ENCODE measurements at places on chromosomes 4 and X. TPM values are rescaled to one million over a fixed set of nuclear protein-coding genes. Genes with fewer than 3 reads are reported as not detected.

- no peak overlapping the region for H3K27ac ChIP-seq
- no peaks in the 10 kb centered on the region for H3K36me3 ChIP-seq
- no peaks in the 10 kb centered on the region for H3K27me3 ChIP-seq
- no peaks in the 10 kb centered on the region for H3K4me1 ChIP-seq
These were observed 377.9 kb upstream of the EMCN start for GRCh38 chr4:100895556-100896197.

DNA sequence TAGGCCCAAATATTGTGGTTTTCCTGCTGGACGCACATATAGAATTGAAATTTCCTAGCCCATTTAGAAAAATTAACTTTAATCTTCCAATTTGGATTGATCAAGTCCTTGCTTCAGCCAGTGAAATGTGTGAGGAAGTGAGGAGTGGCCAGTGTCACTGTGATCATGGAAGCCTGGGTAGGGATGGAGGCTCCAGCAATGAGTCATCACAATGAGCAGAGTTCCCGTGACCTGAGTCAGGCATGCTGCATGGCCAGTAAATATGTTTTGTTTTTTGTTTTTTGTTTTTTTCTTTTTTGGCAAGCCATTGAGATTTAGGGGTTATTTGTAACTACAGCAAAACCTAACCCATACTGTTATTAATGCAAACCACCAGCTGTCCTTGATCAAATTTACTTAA, 52.1 kb downstream of the IDS start:
- H3K4me1 ChIP-seq, result peaks cover 7% of the 10 kb centered on the region
- DNase-seq, result peak; percentile 18

DNA sequence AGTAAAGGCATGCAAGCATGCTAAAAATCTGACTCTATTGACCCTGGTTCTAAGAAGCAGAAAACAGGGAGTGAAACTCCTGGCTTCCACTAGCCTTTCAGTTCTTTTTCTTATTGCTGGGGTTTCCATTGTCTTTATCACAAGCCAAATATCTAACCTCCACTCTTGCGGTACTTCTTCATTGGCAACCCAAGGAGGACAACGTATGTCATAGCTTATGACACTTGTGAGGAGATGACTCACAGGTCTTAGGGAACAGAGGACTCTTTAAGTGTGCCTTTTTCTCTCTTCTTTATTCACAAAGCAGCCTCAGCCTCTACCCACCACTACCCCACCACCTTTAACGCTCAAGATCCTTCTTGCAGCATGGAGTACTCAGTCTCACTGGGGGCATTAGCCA, 124.2 kb downstream of the GUCY2F start:
- no peaks in the 10 kb centered on the region for H3K4me1 ChIP-seq
- H3K4me3 ChIP-seq, result no peak overlapping the region
- DNase-seq, result no peak
- H3K27ac ChIP-seq, result no peak overlapping the region
- H3K36me3 ChIP-seq, result no peaks in the 10 kb centered on the region

DNA sequence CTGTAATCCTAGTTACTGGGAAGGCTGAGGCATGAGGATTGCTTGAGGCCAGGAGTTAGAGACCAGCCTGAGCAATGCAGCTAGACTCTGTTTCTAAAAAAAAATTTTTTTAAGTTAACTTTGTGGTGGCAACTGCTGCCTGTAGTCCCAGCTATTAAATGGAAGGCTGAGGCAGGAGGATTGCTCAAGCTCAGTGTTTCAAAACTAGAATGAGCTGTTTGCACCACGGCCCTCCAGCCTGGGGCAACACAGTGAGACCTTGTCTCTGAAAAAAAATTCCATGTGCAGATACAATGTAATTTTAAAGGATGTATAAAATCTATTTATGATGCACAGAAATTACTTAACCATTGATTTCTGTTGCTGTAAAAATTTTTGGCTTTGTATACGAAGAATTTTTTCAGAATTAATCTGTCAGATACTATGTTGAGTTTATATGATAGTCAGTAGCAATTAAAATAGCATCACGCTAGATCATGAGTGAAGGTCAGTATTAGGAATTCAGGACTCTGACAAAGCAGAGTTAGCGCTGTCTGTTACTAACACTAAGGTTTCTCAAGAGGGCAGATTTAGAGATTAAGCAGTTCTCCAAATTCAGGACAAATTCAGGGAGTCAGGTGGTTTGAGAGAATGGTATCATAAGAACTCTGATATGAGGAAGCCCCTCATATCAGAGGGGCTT, 8.3 kb upstream of the AGA start:
- no peak overlapping the region for H3K27ac ChIP-seq
- H3K36me3 ChIP-seq, result no peaks in the 10 kb centered on the region
- H3K4me3 ChIP-seq, result no peak overlapping the region

DNA sequence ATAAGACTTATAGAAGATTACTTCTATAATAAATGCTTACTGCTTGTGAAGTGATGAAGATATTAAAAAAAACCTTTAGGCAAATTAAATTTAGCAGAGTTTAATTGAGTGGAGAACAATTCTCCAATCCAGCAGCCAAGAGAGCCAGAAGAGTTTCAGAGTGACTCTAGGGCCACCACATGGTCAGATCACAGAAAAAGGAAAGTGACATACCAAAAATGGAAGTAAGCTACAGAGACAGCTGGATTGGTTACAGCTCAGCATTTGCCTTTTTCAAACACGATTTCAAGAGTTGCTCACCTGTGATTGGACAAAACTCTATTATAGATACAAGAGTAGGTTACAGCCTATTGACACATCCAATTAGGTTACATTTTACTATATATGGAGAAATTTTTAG, 79.0 kb upstream of the TRAM1L1 start:
- no peaks in the 10 kb centered on the region for H3K36me3 ChIP-seq
- no peaks in the 10 kb centered on the region for H3K27me3 ChIP-seq
- H3K4me1 ChIP-seq, result no peaks in the 10 kb centered on the region
- H3K4me3 ChIP-seq, result no peak overlapping the region
- DNase-seq, result no peak
- H3K27ac ChIP-seq, result no peak overlapping the region

Gene UNC5C
- total RNA-seq, result 0.03 TPM

Gene HMX1
- not detected for total RNA-seq

Gene TIGD4
- not detected for total RNA-seq

Gene PCDH19
- not detected for total RNA-seq

Data from SJSA1 (cell line).